ENCODE measurements at places on chromosomes 16 and 17. TPM values are rescaled to one million over a fixed set of nuclear protein-coding genes. Genes with fewer than 3 reads are reported as not detected.
A peak's percentile ranks its signal among the peaks of the same experiment; 100 is the strongest.

CHST5 gene
- 0.67 TPM for polyA plus RNA-seq

- no peak for DNase-seq
Observed at GRCh38 chr17:75371339-75371738, 34.1 kb downstream of the GRB2 start.

TAT gene
- 0.16 TPM for polyA plus RNA-seq

- no peak for DNase-seq
Observed at GRCh38 chr17:13359774-13360173, 242.0 kb downstream of the HS3ST3A1 start.

GRCh38 chr17:37677021-37677420 is 33.8 kb upstream of the DDX52 start:
- DNase-seq, result no peak

GPR139 gene
- polyA plus RNA-seq, result not detected

SLC5A11 gene
- 0.10 TPM for polyA plus RNA-seq

DNA sequence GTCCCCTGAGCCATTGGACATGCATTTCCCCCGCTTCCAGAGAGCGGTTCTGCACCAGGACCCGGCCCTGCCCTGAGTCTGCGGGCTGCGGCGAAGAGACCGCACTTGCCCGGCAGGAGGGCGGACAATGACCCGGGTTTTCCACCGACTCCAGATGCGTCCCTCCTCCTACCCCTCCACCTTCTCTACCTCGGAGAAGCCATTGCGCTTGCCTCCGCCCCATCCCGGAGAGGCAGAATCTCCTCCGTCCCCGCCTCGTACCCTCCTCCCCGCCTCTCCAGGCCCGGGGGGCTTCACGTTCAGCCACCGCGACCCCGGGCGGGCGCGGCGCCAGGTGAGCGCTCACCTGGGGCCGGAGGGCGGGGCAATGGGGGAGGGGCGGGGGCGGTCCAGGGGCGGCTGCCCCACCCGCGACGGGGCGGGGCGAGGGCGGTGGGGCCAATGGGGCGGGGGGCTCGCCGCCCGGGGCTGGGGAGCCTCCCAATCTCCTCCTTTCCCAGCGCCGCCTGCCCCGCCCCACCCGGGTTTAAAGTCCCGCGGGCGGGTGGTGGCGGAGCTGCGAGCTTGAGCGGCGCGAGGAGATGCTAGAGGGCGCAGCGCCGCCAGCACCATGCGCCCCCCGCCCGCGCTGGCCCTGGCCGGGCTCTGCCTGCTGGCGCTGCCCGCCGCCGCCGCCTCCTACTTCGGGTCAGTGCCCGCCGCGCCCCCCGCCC is at the start of gene WNT9B:
WNT9B (plus strand) TSS at position 555 of the 713 bp plus-strand sequence; CDS start at position 611, 56 bp downstream.
- DNase-seq, result no peak

- DNase-seq, result no peak
Observed at GRCh38 chr16:50377001-50377400, 8.2 kb upstream of the BRD7 start.

SYT17 gene
- 13.9 TPM for polyA plus RNA-seq

RDM1 gene
- 2.5 TPM for polyA plus RNA-seq

DNA sequence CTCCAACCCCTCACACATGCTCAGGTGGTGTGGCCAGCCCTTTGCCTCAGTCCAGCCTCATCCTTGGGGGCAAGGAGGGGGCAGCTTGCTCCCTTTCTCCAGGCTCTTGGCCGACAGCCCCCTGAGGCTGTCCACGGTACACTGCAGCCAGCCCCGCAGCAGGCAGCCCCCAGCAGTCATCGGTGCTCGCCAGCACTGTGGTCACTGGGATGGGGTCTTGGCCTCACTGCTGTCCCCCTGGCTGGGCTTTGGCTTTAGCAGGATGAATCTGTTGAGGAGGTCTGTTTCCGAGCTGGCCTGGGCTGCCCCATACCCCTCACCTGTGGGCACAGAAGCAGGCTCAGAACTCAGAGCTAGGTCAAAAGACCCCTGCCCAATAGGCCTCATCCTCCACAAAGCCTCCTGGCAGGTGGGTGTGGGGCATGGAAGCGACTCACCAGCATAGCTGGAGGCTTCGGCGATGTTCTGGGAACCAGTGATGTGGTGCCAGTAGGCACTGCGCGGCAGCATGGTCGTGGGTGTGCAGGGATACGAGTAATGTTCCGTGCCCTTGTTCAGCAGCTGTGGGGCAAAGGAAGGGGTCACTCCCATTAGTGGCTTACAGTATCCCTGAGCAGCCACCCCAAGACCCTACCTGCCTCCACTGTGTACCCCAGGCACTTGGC is 10.8 kb downstream of the POLR2C start:
- no peak for DNase-seq

GRCh38 chr17:78127239-78127887 is 1.2 kb downstream of the TMC6 start:
- DNase-seq, result no peak

DNA sequence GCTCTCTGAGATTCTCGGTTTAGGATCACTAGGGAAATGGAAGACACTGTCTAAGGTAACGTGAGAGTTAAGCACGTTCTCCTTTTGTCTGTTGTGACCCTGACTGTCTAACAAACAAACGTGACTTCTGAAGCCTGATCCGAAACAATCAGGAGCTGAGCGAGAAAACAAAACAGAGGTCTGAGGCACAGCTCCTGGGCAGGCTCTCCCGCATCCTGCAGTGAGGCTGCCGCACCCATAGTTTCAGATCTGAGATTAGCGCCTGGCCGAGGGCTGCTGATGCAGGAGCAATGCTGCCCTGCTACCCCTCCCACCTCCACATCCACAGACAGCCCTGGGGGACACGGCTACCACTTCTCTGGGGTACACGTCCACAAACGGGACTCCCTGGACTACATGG is 46.7 kb downstream of the RNF157 start:
- DNase-seq, result no peak

GRCh38 chr16:53085369-53085843 is 30.6 kb downstream of the CHD9 start:
- DNase-seq, result peak; percentile 53

DNA sequence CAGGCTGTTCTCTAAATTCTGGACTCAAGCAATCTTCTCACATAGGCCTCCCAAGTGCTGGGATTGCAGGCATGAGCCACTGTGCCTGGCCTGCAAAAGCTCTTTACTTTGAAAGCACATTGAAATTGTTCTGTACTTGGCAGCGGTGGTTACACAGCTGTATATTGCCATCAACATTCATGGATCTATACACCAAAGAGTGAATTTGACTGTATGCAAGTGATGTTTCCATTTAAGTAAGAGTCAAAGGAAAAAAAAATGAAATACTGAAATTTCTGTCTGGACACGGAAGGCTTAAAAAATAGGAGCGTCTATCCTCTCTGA is 450.6 kb upstream of the PSMD7 start:
- no peak for DNase-seq

PYDC1 gene
- not detected for polyA plus RNA-seq

KRT36 gene
- polyA plus RNA-seq, result not detected

- DNase-seq, result no peak
Observed at GRCh38 chr16:25140459-25140858, 28.9 kb downstream of the LCMT1 start.

DNA sequence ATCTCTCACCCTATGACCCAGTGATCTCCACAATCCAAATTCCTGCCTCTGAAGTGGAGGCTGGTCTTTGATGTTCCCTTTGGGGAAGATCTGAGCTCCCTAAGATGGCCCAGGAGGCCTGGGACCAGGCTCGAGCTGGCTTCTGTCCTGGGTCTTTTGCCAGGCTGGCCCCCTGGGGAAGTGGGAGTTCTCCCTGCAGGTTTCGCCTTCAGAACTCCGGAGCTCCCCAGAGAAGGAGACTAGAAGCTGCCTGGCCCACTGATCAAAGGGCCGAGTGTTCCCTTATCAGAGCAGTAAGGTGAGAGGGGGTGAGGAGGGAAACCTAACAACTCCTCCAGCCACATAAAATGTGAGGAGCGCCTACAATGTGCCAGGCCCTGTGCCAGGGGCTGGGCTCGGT is 147.1 kb downstream of the IRF8 start:
- DNase-seq, result no peak

DNA sequence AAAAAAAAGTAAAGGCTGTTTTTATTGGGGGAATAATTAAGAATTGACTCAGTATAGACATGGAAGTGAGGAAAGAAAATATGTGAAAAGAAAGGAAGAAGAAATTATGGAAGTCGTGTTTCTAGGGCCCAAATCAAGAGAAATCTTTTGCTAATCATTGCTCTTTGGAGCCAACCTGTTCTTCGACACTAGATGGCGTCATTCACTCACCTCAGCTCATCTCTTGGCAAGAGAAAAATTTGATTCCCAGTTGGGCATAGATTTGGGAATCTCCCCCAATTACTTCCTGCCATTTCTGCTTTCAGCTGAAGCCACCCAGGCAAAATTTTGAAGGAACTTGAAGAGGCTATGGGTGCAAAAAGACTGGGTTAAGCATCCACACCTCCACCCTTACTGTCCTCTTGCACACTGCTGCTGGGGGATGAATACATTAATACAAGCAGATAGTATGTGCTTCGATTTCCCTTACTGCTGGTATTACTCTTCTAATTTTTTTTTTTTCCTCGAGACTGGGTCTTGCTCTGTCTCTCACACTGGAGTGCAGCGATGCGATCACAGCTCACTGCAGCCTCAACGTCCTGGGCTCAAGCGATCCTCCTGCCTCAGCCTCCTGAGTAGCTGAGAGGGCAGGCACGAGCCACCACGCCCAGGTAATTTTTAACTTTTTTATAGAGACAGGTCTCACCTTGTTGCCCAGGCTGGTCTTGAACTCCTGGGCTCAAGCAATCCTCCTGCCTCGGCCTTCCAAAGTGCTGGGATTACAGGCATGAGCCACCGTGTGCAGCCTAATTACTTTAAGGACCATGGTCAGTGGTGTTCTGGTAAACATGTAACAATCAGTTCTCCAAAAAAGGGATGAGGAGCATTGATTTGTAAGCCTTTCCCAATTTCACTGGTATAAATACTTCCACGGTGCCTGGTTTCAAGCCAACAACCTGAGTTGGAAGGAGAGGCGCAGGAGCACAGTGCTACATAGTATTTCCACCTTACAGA is 13.5 kb downstream of the PSMD7 start:
- DNase-seq, result peak; percentile 14

GRCh38 chr17:49687878-49688491 is 10.1 kb upstream of the SPOP start:
- no peak for DNase-seq

- no peak for DNase-seq
Observed at GRCh38 chr17:64115822-64116534, 14.0 kb downstream of the ERN1 start.

- DNase-seq, result no peak
Observed at GRCh38 chr16:24736758-24737157, 7.3 kb downstream of the TNRC6A start.

OR1A1 gene
- polyA plus RNA-seq, result not detected

DNA sequence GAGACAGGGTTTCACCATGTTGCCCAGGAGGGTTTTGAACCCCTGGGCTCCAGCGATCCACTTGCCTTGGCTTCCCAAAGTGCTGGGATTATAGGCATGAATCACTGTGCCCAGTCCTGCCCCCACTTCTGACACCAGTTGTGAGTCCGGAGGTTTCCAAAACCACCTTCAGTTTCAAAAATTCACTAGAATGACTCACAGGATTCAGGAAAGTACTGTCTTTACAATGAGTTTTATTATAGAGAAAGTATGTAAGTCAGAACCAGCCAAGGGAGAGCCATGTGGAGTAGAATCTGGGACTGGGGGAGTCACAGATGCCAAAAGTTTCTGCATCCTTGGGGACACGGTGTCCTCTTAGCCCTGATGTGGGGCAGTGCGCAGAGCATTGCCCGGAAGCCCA is 55.1 kb downstream of the PLD6 start:
- DNase-seq, result no peak

DNA sequence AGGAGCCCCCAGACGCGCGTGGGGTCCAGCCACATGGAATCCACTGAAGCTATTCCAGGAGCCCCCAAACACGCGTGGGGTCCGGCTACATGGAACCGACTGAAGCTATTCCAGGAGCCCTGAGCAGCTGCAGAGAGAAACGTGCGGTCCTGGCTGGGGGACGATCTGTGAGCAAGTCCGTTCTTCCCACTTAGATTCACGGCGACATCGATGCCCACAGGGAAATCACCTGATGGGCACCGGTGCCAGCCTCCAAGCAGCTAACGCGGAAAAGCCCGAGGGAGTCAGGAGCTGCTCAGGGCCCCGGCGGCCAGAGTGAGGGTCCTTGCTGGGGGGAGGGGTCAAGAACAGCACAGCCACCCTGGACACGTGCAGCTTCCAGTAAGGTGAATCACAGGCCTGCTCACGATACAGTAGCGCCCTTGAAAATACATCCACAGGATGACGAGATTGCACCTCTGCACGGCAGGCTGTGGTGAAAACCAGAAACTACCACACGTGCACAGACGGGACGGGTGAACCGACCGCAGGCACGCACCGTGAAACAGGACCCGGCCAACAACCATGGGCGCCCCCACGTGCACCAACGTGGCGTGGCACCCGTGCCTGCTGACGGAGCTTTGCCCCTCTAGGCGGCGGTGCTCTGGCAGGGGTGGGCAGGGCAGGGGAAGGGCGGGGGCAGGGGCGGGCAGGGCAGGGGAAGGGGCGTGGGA is 77.7 kb upstream of the GNG13 start:
- no peak for DNase-seq

- no peak for DNase-seq
Observed at GRCh38 chr16:77748421-77749005, 26.2 kb downstream of the NUDT7 start.

HSD11B2 gene
- 31.9 TPM for polyA plus RNA-seq

Measured in right lung (tissue), 10 donors.